ENCODE measurements at places on chromosomes 16 and 17. TPM values are rescaled to one million over a fixed set of nuclear protein-coding genes. Genes with fewer than 3 reads are reported as not detected.

DNA sequence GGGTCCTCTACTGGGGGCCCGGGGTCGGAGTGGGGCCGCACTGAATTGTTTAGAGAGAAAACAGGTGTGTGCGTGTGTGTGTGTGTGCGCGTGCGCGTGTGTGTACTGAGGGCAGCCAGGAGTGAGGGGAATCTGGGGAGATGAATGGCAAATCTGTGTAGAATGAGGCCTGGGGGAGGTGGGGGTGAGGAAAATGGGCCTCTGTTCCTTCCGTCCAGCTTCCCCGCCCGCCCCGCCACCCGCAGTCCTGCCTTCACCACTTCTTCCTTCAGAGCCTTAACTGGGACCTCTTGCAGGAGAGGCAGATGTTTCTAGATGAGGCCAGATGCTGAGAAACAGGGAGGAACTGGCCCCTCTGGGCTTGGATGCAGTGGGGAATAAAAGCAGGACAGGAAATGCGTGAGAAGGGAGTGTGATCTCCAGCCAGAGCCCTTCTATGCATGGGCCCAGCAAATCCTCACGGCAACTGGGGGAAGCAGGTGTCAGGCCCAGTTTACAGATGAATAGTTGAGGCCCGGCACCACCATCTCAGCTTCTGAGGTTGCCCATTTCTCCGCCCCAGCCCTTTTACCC is 29.7 kb upstream of the NGFR start:
- no peak for DNase-seq

DNA sequence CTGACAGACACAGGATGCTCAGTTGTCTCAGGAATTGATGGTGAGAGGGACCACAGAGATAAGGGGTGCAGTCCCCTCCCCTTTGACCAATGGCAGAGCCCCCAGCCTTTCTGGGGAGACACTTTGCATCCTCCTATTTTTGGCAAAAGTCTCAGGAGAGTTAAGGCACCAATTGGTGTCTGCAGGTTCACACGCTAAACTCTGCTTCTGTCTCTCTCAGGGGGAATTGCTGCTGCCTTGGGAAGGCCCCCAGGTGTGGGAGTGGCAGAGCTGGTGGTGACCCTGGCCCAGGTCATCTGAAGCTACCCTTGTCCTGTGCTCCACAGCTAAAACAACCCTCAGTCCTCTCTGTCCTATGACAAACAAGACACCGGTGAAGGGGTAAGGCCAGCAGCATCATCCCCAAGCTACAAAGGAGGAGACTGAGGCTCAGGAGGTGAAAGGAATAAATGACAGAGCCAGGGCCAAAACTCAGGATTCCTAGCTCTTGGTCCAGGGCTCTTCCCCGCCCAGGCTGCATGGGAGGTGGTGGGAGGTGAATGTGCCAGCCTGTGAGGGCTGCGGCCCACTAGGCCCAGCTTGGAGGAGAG is 20.3 kb downstream of the OSBPL7 start:
- DNase-seq = no peak

DNA sequence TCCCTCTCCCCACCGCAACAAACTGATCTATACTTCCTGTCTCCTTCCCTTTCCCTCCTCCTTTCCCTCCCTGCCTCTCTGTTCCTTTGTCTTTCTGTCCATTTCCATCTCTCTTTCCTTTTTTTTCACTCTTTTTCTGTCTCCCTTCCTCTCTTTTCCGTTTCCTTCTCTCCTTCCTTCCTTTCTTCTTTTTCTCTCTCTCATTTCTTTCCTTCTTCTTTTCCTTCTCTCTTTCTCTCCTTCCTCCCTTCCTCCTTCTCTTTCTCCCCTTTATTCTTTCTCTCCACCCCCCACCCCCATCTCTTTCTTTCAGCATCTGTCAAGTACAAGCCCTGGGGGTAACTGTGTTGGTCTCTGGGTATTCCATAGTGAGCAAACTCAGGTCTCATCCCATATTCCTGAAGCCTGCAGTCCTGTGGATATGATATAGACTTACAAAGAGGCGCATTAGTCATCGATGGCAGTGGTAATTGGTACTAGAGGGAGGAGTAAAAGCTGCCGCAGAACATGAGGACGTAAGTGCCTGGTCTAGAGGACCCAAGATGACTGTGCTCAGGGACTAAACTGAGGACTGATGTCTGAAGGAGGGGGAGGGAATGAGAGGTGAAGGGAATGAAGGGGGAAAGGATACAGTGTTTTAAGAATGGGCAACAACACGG is 50.4 kb downstream of the VAT1L start:
- no peak for DNase-seq

DNA sequence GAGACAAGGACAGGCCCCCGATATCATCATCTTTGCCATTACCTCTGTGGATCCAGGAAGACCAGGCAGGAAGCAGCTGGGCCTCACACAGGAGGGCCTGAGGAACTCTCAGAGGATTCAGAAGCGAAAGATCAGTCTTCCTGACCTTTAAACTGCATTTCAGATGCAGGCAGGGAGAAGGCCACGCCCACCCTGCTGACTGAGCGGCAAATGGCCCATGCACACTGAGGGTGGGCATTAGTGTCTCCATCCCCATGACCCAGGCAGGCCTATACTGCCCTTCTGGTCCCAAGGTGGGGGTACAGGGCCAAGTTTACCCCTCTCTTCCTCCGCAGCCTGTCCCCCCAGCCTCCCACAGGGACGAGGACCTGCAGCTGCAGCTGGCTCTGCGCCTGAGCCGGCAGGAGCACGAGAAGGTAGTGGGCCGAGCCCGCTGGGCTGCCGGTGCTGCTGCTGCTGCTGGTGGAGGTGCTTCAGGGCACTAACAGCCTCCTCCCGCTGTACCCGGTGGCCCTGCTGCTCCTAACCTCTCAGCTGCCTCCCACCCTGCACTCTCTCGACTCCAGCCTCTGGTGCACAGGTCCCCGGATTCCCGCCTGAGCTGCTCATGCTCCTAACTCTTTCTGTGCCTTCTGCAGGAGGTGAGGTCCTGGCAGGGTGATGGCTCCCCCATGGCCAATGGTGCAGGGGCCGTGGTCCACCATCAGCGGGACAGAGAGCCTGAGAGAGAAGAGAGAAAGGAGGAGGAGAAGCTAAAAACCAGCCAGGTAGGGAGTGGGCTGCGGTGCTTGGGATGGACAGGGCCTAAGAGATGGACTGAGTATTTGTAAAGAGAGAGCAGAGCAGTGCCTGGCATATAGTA is 6.2 kb downstream of the EPN3 start:
- DNase-seq = no peak

SLC6A2 gene
- total RNA-seq = not detected

NR1D1 gene
- total RNA-seq = 7.3 TPM

DNA sequence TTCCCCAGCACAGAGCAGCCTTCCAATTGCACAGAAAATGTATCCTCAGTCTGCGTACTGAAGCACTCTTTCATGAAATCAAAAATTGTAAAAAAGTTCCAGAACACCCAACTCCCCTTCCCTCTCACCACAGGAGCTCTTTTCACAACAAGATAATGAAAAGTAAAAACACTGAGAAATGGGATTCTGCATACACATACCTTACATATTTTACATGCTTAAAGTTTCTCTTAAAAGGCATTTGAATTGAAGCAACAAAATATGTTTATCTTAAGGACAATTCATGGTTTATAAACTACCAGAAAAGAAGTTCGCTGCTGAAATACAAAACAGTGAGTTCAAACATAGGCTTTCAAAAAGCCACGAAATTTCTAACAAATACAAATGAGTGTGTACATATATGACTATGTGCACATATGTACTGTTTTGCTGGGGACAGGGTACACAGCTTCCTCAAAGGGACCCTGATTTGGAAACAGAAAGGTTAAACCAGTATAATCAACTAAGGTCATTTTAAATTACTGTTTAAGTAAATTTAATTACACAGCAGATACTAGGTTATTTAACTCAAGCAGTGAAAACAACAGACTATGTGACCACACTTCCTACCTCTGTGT is 33.8 kb downstream of the COG1 start:
- no peak for DNase-seq

DNA sequence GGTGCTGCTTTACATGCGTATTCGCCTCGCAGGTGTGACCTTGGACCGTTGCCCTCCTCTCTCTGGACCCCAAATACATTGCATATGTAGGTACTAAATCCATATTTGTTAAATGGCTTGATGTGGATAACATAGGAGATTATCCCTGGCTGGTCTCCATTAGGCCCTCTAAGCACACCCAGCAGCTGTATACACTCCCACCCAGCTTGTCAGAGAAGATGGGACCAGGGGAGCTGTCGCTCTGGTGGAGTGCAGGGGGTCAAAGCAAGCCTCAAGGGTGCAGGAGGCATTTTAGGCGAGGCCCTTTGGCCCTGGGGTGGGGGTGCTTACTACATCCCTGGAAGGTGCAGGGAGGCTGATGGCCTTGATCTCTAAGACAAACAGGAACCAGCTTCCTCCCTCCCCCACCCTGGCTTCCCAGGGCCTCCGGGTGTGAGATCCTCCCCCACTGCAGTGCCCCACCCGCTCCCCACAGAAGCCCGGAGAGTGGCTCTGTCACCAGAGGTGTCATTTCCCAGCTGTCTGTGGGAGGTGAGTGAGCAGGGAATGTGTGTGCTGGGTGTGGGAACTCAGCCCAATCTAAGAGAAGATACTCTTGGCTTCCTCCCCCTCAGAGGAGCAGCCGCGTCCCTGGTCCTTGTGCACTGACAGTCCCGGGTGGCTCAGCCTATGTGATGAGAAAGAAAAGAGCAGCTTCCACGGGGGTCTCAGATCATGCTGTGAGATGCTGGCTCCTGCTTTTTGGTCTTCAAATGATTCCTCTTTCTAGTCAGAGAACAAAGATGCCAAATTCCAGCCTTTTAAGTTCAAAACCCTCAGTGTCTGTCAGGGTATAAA is 1.4 kb upstream of the VAMP2 start:
- DNase-seq = peak; percentile 92

GRCh38 chr17:74999523-74999922 is 12.1 kb downstream of the CDR2L start:
- no peak for DNase-seq

DNA sequence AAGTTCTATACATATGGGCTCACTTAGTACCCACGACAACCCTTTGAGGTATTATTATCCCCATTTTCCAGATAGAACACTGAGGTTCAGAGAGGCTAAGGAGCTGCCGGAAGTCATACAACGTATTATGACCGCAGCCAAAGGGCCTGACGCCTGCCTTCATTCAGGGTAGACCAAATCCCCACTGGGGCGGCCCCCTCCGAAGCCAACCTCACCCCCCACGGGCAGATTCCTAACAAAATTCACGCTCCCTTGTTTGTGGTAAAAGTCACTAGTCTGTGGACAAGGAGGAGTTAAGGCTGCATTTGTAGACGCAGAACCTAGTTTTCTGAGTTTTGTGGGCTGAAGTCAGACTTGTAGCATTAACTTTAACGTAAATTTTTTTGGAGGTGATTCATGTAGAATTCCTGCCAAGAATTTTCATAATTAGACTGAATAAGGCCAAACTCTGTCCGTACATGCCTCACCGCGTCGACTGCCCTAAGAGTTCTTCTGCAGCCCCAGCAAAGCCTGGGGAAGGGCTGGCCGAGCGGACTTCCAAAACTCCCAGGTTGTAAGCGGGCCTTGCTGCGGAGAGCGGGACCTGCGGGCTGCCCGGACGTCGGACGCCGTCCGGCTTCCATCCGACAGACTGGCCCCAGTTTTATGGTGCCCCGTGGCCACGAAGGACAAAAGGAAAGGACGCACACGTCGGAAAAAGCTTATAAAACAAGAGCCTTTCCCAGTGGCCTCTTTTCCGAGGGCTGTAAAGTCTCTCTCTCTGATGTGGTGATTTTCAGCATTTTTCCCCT is 75.7 kb downstream of the NXN start:
- no peak for DNase-seq

DNA sequence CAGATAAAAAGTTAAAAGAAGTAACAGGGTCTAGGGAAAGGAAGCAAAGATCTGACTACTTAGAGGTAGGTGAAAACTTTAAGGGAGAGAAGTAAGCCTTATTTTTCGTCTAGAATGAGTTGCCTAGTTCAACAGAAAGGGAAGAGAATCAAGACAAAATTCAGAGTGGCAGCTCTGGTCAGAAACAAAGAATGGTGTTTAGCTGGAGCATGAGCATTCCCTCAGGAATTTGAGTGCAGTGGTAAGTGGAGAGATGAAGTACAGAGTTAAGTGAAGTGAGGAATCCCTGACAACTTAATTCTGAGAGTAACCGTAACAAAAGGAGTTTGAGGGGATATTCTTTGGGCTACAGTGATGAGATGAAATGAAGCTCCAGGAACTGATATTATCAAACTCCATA is 11.5 kb downstream of the SMG6 start:
- DNase-seq = no peak

CCDC200 gene
- total RNA-seq = not detected

CSH2 gene
- not detected for total RNA-seq

DNA sequence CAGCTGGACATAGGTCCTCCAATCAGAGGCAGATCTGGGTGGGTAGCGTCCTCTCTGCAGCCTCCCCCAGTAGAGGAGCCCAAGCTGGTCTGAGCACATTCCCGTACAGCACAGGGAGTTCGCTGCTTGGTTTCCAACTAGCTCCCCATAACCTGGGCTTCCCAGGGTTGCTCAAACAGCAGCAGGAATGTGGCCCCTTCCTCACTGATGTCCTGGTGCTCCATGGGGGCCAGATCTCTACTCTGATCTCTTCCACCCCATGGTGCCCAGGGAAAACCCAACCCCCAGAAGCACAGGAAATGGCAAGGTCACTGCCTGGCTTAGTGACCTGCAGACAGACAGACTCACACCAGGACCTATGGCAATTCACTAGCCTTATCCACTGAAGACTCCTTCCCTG is 11.1 kb upstream of the MMP2 start:
- no peak for DNase-seq

DNA sequence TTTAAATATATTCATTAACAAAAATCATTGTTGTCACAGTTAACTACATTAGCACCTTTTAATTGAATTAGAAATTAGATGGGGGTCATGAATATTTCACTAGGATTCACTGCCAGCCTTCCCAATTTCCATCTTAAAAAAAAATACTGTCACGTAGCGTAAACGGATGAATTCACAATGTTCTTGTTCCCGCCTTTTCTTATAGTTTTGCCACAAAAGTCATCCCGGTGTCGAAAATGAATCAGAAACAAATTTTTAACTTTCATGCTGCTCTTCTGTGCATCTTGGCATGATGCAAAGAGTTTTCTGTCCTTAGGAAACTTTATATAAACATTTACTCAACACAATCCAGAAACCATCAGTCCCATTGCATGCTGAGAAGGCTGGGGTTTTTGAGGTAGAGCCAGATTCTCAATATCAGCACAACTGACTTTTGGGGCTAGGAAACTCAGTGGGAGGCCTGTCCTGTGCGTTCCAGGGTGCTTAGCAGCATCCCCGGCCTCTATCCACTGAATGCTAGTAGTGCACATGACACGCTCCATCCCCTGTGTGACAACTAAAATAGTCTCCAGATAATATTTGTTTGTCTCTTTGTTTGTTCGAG is 252.9 kb upstream of the XYLT1 start:
- no peak for DNase-seq

- DNase-seq = no peak
Measured at GRCh38 chr16:19142939-19143598, 25.0 kb upstream of the SYT17 start.

GRCh38 chr16:20833086-20833485 is 26.8 kb downstream of the REXO5 start:
- no peak for DNase-seq
